ENCODE measurements at places on chromosomes 4 and X. TPM values are rescaled to one million over a fixed set of nuclear protein-coding genes. Genes with fewer than 3 reads are reported as not detected.

- H3K4me3 ChIP-seq: no peak overlapping the region
- no peaks in the 10 kb centered on the region for H3K36me3 ChIP-seq
- DNase-seq: no peak
- H3K4me1 ChIP-seq: no peaks in the 10 kb centered on the region
These were observed 88.8 kb upstream of the KDR start for GRCh38 chr4:55214172-55214571.

- no peaks in the 10 kb centered on the region for H3K4me1 ChIP-seq
- no peak overlapping the region for H3K4me3 ChIP-seq
- H3K27me3 ChIP-seq: no peaks in the 10 kb centered on the region
- no peaks in the 10 kb centered on the region for H3K36me3 ChIP-seq
- no peak overlapping the region for H3K27ac ChIP-seq
These were observed 28.1 kb downstream of the STARD8 start for GRCh38 chrX:68675571-68675970.

DNA sequence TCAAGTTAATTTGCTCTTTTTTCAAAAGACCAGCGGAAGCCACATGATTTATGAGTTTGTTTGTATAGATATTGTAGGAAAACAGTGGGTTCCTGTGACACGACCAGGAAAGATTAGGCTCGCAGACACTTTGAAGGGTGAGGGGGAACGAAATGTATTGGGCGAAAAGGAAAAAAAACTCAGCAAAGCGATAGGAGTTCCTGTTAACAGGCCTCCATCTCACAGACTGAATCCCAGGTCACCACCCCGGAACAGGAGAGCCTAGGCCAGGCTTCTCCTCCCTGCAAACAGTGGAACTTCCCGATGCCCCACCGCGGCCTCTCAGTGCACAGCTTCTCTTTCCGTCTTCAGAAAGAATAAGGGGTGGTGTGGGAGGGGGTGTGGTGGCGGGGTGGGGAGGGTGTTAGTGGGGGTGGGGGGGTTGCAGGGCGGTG, 181.8 kb upstream of the GPRIN3 start:
- H3K4me3 ChIP-seq: no peak overlapping the region
- H3K27me3 ChIP-seq: no peaks in the 10 kb centered on the region
- H3K4me1 ChIP-seq: no peaks in the 10 kb centered on the region
- no peaks in the 10 kb centered on the region for H3K36me3 ChIP-seq

DNA sequence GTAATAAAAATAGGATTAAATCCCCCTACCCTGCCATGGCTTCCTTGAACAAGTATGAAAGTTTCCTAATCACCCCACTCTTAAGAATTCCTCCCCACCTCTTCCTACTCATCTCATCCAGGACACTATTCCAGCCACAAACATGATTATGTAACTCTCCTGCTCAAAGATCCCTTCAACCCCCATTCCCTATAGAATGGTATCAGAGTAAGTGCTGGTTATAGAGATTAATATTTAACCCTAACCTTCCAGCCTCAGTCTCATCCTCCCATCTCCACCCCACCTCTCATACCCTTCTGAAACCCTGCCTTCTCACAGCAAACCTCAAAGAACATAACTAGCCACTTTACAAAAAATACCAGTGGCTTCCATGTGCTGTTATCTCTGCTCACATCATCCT, 155.1 kb downstream of the PPP3CA start:
- no peak for DNase-seq
- H3K27me3 ChIP-seq: no peaks in the 10 kb centered on the region
- peaks cover 16% of the 10 kb centered on the region for H3K4me1 ChIP-seq
- H3K36me3 ChIP-seq: no peaks in the 10 kb centered on the region
- H3K4me3 ChIP-seq: no peak overlapping the region

DNA sequence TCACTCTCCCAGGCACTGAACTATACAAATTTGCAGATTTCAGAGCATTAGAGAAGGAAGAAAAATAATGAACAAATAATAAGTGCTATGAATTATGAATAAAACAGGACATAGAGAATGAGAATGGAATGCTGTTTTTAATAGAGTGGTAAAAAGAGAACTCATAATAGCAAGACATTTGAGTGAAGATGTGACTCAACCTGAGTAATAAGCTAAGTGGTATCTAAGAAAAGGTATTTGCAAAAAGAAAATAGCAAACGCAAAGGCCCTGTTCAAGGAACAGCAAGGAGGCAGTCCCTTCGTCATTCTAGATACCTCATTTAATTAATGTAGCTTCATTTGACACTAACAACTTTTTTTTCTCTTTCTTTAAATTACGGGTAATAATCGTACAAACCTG, 1910.0 kb upstream of the TENM3 start:
- DNase-seq: no peak
- no peaks in the 10 kb centered on the region for H3K4me1 ChIP-seq
- no peaks in the 10 kb centered on the region for H3K36me3 ChIP-seq
- no peak overlapping the region for H3K27ac ChIP-seq

Gene USP17L21
- total RNA-seq: not detected

DNA sequence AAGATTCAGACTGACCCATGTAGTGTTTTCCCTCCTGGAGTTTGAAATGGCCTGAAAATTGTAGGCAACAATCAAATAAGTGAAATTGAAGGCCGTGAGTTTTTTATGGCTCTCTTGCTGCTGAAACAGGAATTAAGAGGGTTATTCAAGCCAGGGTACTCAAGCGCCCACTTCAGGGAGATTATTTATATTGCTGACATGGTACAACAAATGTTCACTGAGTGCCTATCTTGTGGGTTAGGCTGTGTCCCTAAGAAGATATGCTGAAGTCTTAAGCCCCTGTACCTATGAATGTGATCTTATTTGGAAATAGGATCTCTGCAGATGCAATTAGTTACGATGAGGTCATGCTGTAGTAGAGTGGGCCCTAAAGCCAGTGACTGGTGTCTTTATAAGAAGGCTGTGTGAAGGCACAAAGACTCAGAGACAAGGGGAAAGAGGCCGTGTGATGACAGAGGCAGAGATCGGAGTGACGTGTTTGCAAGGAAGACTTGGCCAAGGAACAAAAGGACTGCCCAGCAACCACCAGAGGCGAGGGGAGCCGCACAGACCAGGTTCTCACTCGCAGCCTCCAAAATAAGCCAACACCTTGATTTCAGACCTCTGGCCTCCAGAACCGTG, 72.9 kb downstream of the MED28 start:
- no peak overlapping the region for H3K27ac ChIP-seq
- DNase-seq: no peak
- no peak overlapping the region for H3K4me3 ChIP-seq
- no peaks in the 10 kb centered on the region for H3K36me3 ChIP-seq
- H3K27me3 ChIP-seq: no peaks in the 10 kb centered on the region
- no peaks in the 10 kb centered on the region for H3K4me1 ChIP-seq

Gene CFAP99
- total RNA-seq: 0.12 TPM

GRCh38 chrX:108584617-108585211, 145.1 kb downstream of the COL4A5 start:
- DNase-seq: no peak
- no peak overlapping the region for H3K27ac ChIP-seq
- H3K4me1 ChIP-seq: no peaks in the 10 kb centered on the region
- no peaks in the 10 kb centered on the region for H3K36me3 ChIP-seq

- no peaks in the 10 kb centered on the region for H3K36me3 ChIP-seq
- DNase-seq: no peak
- no peaks in the 10 kb centered on the region for H3K4me1 ChIP-seq
- no peaks in the 10 kb centered on the region for H3K27me3 ChIP-seq
These were observed 25.5 kb downstream of the SMIM14 start for GRCh38 chr4:39613093-39613656.

DNA sequence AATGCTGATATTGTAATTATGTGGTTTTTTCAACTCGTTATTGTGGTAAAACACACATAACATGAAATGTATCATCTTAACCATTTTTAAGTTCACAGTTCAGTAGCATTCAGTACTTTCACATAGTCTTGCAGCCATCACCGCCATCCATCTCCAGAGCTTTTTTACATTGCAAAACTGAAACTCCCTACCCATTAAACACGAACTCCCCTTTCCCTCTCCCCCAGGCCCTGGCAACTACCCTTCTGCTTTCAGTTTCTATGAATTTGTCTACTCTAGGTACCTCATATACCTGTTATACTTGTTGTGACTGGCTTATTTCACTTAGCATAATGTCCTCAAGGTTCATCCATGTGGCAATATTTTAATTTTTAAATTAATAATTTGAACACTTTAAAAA, 380.6 kb downstream of the MAPK10 start:
- no peak for DNase-seq
- H3K4me1 ChIP-seq: no peaks in the 10 kb centered on the region
- no peak overlapping the region for H3K27ac ChIP-seq
- no peaks in the 10 kb centered on the region for H3K36me3 ChIP-seq
- H3K4me3 ChIP-seq: no peak overlapping the region
- no peaks in the 10 kb centered on the region for H3K27me3 ChIP-seq

DNA sequence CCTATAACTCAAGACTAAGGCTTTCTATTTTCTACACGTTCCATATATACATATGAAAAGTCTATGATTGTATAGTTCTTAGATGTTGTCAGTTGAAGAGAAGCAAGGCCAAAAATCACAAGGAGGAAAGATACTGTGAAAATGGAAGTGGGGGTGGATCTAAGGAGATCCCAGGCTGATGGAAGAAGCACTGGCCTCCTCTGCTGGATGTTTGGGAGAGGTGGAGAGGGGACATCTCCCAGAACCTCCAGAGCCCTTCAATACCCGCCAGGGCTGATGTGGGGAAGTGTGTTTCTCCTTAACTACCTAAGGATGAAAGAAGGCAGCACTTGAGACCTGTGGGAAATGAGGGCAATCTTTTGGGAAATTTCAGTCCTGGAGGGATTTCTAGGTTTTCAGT, 67.4 kb downstream of the RASGEF1B start:
- H3K36me3 ChIP-seq: no peaks in the 10 kb centered on the region
- no peaks in the 10 kb centered on the region for H3K27me3 ChIP-seq
- no peak for DNase-seq
- peaks cover 6% of the 10 kb centered on the region for H3K4me1 ChIP-seq
- no peak overlapping the region for H3K4me3 ChIP-seq

- no peak overlapping the region for H3K27ac ChIP-seq
- H3K27me3 ChIP-seq: no peaks in the 10 kb centered on the region
- H3K4me1 ChIP-seq: no peaks in the 10 kb centered on the region
- H3K36me3 ChIP-seq: no peaks in the 10 kb centered on the region
- no peak for DNase-seq
These were observed 265.2 kb upstream of the BOD1L1 start for GRCh38 chr4:13892739-13893105.

DNA sequence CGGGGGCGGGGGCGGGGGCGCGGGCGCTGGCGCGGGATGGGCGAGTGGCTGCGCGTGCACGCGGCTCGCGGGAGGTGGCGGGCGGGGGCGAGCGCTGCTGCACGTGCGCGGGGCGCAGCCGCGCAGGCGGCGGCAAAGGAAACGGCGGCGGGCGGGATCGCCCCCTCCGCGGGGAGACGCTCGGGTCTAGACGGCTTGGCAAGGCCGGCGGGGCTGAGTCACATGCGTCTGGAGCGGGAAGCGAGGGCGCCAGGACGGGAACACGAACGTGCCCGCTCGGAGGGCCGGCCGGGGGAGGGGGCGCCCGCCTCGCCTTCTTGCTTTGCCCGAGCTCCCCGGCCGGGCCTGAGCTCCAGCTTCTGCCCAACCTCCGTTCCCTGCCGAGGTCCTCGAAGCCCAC, 4.3 kb upstream of the HAUS7 start:
- no peak overlapping the region for H3K27ac ChIP-seq
- no peak overlapping the region for H3K4me3 ChIP-seq
- no peaks in the 10 kb centered on the region for H3K36me3 ChIP-seq
- H3K27me3 ChIP-seq: no peaks in the 10 kb centered on the region

- H3K27me3 ChIP-seq: no peaks in the 10 kb centered on the region
- H3K27ac ChIP-seq: no peak overlapping the region
- no peak overlapping the region for H3K4me3 ChIP-seq
- H3K36me3 ChIP-seq: no peaks in the 10 kb centered on the region
- no peaks in the 10 kb centered on the region for H3K4me1 ChIP-seq
- DNase-seq: no peak
These were observed 34.5 kb upstream of the UCP1 start for GRCh38 chr4:140603286-140603685.

- H3K27me3 ChIP-seq: no peaks in the 10 kb centered on the region
- H3K27ac ChIP-seq: no peak overlapping the region
- DNase-seq: no peak
- H3K36me3 ChIP-seq: no peaks in the 10 kb centered on the region
- no peaks in the 10 kb centered on the region for H3K4me1 ChIP-seq
These were observed 46.6 kb downstream of the DCHS2 start for GRCh38 chr4:154444958-154445357.

GRCh38 chr4:158410272-158410671, 111.4 kb upstream of the RXFP1 start:
- H3K27me3 ChIP-seq: no peaks in the 10 kb centered on the region
- no peak overlapping the region for H3K4me3 ChIP-seq
- H3K36me3 ChIP-seq: no peaks in the 10 kb centered on the region
- H3K27ac ChIP-seq: no peak overlapping the region
- DNase-seq: no peak

DNA sequence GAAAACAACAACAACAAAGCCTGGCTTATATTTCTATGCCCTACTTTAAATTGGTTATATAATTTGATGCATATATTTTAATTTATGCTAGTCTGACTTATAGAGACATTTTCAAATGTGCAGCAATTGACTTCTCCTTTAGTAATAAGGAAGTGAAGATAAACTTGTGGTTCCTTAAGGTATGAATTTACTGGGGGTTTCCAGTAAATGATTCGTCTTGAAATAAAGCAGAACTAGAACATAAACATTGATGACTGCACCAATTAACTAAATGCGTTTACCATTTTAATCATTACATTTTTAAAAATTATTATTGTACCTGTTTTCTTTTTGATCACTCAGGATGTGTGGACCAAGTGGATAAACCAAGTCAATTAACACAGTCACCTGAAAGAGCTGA, 99.6 kb upstream of the CCSER1 start:
- no peak overlapping the region for H3K4me3 ChIP-seq
- no peaks in the 10 kb centered on the region for H3K4me1 ChIP-seq
- no peaks in the 10 kb centered on the region for H3K27me3 ChIP-seq
- H3K27ac ChIP-seq: no peak overlapping the region
- DNase-seq: no peak

Gene DSPP
- not detected for total RNA-seq

- peaks cover 56% of the 10 kb centered on the region for H3K4me1 ChIP-seq
- no peak overlapping the region for H3K4me3 ChIP-seq
- H3K27me3 ChIP-seq: no peaks in the 10 kb centered on the region
- H3K36me3 ChIP-seq: no peaks in the 10 kb centered on the region
- DNase-seq: no peak
These were observed 30.7 kb upstream of the SPON2 start for GRCh38 chr4:1203026-1203616.

Gene GAGE12J
- not detected for total RNA-seq

- DNase-seq: no peak
- H3K27ac ChIP-seq: no peak overlapping the region
- H3K4me1 ChIP-seq: peaks cover 14% of the 10 kb centered on the region
- H3K36me3 ChIP-seq: no peaks in the 10 kb centered on the region
These were observed 101.2 kb downstream of the ZNF674 start for GRCh38 chrX:46444011-46444410.

DNA sequence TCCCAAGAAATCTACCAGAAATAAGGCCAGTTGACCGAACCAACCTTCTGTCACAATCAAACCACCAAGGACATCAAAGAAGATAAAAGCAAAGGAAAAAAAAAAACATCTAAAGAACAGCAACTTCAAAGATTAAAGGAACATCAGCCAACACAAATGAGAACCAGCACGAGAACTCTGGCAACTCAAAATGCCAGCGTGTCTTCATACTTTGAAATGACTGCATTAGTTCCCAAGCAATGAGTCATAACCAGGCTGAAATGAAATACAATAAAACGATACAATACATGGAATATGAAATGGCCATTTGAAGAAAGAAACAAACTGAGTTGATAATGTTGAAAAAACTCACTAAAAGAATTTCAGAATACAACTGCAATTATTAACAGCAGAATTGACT, 611.6 kb upstream of the GRIA3 start:
- H3K36me3 ChIP-seq: no peaks in the 10 kb centered on the region
- no peak overlapping the region for H3K27ac ChIP-seq
- H3K4me3 ChIP-seq: no peak overlapping the region
- no peaks in the 10 kb centered on the region for H3K4me1 ChIP-seq
- no peak for DNase-seq

Data from CD4-positive, alpha-beta memory T cell (primary cell).